Aortic smooth muscle cell (primary cell): ENCODE measurements at places on chromosomes 4 and X. TPM values are rescaled to one million over a fixed set of nuclear protein-coding genes. Genes with fewer than 3 reads are reported as not detected.

The STOX2 gene
- total RNA-seq: 1.5 and 1.8 TPM in 2 replicates

The NXF2B gene
- total RNA-seq: not detected in 2 replicates

The GC gene
- total RNA-seq: not detected in 2 replicates

The RIPPLY1 gene
- not detected in 2 replicates for total RNA-seq

The HMX1 gene
- total RNA-seq: not detected in 2 replicates

The CPE gene
- total RNA-seq: 19.4 and 73.0 TPM in 2 replicates

The TRIM60 gene
- total RNA-seq: not detected in 2 replicates

The USP26 gene
- not detected in 2 replicates for total RNA-seq

The CT83 gene
- not detected in 2 replicates for total RNA-seq

The CXorf49 gene
- total RNA-seq: not detected in 2 replicates

The CSAG1 gene
- not detected in 2 replicates for total RNA-seq

The SSX5 gene
- total RNA-seq: not detected in 2 replicates

The KLF8 gene
- 1.8 and 3.2 TPM in 2 replicates for total RNA-seq

The SPANXN2 gene
- total RNA-seq: not detected in 2 replicates

The NAT8L gene
- under 0.01 TPM in 2 replicates for total RNA-seq

The ERAS gene
- not detected in 2 replicates for total RNA-seq

The ABCG2 gene
- 1.7 and 1.8 TPM in 2 replicates for total RNA-seq

The HERC6 gene
- total RNA-seq: 6.3 and 7.5 TPM in 2 replicates

The FOXR2 gene
- not detected in 2 replicates for total RNA-seq

The IL13RA2 gene
- total RNA-seq: 171 and 451 TPM in 2 replicates

The GYG2 gene
- 0.06 and 0.26 TPM in 2 replicates for total RNA-seq

The SEL1L3 gene
- 9.0 and 9.9 TPM in 2 replicates for total RNA-seq

The TRAM1L1 gene
- total RNA-seq: 0.50 and 0.53 TPM in 2 replicates

The CSN1S1 gene
- total RNA-seq: not detected in 2 replicates

The GPC4 gene
- 0.53 and 1.1 TPM in 2 replicates for total RNA-seq

The LRP2BP gene
- total RNA-seq: 0.56 and 0.79 TPM in 2 replicates

The GPR34 gene
- total RNA-seq: not detected in 2 replicates

The ADGRL3 gene
- total RNA-seq: 0.06 and 3.0 TPM in 2 replicates
